ENCODE measurements at places on chromosomes 4 and X.

DNA sequence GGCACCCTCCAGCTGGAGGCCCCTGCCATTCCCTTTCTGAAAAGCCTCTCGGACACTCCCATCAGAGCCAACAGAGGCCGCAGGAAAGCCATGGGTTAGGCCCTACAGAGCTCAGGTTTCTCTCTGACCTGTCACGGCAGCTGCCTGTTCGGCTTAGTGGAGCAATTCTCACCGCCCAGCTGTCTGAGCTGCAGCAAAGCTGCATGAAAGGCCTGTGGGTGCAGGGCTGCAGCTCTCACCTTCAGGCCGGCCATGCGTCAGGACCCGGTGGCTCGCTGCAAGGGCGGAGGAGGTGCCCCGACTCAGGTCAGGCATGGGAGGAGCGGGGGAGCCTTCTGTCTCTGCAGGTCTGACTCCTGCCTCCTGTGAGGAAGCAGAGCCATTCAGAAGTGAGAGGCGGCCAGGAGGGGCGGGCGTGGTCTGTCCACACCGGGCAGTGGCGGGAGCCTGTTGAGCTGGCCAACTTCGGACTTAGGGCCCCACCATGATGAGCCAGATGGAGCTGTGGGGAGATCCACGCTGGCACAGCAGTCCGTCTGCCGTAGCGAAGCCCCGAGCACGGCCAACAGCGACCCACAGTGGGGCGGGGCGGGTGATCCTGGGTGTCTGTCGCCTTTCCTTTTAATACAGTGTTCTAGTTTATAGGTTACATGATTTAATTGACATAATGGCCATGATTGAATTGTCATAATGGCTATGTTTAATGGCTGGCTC, 23.4 kb downstream of the PDE6B start:
- no peak for DNase-seq

DNA sequence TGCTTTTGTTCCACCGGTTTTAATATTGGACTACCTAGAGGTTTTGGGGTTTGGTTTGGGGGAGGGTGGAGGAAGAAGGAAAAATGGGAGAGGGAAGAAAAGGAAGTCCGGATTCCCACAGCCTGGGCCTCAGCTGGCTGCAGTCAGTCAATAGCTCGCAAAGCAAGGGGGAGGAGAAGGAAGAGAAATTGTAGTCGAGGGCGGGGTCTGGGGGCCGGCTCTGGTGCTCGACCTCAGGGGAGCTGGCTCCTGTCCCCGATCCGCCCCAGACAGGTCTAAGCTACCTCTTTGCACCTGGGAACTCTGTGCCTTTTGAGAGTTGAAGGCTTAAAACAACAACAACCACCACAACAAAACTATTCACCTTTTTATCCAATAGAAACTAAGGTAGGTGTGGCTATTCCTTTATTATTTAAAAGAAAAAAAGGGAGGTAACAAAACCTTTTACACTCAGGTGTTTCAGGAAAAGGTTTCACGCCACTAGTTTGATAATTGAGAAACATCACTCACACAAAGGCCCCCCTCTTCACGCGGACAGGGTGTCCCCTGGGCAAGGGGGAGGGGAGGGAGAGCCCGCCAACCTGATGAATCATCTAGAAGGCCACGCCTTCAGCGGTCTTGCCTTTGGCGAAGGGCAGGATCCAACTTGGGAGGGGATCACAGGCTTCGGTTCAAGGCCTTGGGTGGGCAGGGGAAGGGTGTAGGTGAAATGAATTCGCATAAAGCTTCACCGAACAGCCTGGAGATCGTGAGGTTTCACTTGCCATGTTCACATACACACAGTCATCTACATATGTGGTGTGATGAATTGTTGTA, 1.6 kb upstream of the LNX1 start:
- DNase-seq: no peak

GRCh38 chr4:153781717-153782416, 7.0 kb downstream of the SFRP2 start:
- no peak for DNase-seq

DNA sequence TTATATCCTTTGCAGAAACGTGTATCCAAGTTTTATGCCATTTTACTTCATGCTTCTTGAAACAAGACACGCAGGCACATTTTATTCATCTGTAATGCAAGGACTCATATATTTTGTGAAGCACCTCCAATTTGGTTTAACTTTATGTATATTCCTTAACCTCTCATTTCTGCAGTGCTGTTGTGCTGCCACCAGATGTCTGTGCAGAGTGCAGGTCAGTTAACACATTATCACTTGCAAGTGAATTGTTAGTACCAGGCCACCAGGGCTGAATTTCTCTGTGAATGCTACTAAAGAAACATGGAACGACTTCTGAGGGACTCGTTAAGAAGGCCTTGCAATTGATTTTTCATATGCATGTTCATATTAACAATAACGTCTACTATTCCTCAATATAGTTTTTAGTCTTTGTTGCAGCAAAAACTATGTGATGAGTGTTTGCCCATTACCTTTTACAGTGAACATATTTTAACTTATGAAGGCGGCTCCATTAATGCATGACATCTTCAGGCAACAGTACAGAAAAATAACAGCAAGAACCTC, 770.3 kb downstream of the NLGN4X start:
- no peak for DNase-seq

DNA sequence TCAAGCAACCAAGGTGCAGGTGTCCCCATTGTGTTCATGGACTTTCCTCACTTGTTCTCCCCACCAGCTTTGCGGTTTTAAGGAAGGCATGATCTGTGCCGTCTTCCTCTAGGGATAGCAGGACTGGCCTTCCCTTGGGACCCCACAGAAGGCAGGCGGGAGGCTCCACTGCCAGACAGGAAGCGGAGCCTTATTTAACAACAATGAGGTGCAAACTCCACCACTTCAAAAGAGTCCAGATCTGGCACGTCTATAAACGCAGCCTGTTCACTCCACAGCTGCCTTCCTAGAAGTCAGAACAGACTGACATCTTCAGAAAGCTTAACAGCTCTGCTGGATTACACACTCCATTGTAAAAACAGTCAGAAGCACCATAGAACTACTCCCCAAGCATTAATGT, 1.7 kb upstream of the GPR143 start:
- DNase-seq: no peak

- DNase-seq: no peak
Measured at GRCh38 chr4:86846921-86847320, 2.3 kb downstream of the SLC10A6 start.

DNA sequence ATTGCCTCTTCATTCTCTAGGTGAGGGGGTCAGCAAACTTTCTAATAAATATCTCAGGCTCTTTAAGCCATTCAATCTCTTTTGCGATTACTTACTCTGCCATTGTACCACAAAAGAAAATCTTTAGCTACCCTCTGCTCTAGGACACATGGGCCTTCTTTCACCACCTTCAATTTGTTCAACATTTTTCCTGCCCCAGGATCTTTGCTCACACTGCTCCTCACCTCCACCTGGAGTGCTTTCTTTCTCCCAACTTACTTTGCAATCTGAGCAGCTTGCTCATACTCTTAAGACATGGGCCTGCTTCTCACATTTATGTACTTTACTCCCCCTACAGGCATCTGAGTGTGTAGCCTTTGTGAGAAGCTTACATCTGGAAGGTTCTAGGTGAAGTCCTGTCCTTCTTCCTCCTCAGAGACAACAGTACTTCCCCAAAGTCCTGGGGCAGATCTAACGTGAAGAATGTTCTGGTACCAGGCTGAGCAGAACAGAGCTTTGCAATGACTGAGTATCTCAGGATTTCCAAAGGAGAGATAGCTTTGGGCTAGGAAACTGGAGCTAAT, 55.0 kb upstream of the PRDM5 start:
- no peak for DNase-seq

DNA sequence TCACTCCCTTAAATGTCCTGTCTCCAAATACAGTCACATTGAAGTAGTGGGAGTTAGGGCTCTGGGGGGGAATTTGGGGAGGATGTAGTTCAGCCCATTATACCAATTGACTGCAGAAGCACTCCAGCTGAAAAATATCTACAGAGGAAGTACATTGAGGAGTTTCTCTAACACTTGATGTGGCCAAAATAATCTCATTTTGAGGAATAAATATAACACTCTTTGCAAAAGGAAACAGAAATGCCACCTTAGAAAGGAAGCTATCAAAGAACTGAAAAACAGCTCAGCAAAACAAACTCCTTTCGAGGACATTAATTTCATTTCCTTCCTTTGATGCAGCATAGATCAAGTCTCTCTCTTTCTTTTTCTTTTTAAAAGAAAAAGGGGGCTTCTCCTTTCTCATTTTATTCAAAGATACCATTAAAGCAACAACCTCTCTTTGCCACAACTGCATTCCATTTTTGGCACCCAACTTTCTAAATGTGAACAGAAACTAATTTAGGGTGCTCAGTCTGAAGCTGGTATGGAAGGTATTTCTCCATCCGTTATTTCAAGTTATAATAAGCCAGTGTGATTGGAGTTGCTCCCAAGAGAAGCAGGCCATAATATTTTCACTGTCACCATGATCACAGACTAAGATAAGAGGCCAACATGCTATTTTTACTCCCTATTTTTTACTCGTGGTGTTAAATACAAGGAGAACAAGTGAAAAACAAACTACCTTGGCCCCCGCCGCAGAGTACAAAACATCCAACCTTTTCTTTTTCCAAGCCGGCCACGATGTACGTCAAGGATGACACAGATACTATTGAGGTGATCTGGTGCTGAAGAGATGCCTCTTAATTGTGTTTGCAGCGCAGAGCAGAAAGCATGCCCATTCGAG, 230.4 kb upstream of the GATB start:
- no peak for DNase-seq

- no peak for DNase-seq
Measured at GRCh38 chr4:94228493-94229216, 21.0 kb downstream of the SMARCAD1 start.

GRCh38 chr4:3321295-3321889, 28.6 kb downstream of the RGS12 start:
- DNase-seq: no peak

DNA sequence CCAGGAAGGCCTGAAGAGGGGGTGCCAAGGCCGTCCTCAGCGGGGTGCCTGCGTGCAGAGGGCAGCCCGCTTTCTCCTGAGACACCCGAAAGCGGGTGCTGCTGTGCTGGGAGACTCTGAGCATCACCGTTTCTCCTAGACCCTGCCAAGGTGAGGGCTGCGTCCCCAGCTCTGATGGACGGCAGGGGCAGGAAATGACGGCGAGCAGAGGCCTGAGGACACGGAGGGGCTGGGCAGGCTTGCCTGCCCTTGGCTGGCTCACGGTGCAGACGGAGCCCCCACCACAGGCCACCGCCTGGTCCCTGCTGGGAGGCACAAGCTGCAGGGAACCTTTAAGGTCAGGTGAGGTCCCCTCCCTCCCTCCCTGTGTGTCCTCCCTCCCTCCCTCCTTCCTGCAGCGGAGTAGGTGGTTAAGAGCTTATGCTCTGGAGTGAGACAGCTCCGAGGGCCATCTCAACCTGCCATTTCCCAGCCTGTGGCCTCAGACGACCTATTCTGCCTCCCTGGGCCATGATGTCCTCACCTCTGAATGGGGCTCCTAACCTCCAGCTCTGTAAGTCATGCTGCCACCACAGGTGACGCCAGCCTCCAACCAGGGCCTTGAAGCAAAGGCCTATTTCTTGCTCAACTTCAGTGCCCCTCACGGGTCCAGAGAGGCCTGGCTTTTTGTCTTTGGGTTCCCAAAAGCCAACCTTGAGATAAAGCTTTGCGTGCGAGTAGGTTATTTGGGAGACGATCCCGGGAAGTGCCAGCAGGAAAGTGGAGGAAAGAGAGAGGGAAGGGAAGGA, 54.2 kb upstream of the GRPEL1 start:
- no peak for DNase-seq

GRCh38 chrX:150766351-150767044, 73.3 kb downstream of the MTMR1 start:
- no peak for DNase-seq

DNA sequence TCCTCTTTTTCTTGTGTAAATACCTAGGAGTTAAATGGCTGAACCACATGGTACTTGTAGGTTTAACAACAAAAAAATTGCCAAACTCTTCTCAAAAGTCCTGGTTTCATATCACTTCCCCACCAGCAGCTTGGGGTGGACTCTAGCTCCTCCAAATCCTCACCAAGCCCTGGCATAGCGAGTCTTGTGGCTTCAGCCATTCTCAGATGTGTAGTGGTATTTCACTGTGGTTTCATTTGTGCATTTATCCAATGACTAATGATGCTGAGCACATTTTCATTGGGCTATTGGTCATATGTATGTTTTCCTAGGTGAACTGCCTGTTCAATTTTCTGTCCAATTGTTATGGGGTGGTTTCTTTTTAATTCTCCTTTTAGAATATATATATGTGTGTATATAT, 249.3 kb downstream of the NLGN4X start:
- DNase-seq: no peak

- no peak for DNase-seq
Measured at GRCh38 chr4:115763051-115763450, 649.6 kb upstream of the NDST4 start.

- no peak for DNase-seq
Measured at GRCh38 chr4:158778156-158778711, 9.4 kb downstream of the FNIP2 start.

Data from stimulated activated CD4-positive, alpha-beta T cell treated with anti-CD3 and anti-CD28 coated beads, Interleukin-4, amount 100 ng/mL, for 4 hours (primary cell).